ENCODE measurements at places on chromosomes 1 and 21. TPM values are rescaled to one million over a fixed set of nuclear protein-coding genes. Genes with fewer than 3 reads are reported as not detected.

ATP6V1G3 gene
- total RNA-seq, result not detected

DNA sequence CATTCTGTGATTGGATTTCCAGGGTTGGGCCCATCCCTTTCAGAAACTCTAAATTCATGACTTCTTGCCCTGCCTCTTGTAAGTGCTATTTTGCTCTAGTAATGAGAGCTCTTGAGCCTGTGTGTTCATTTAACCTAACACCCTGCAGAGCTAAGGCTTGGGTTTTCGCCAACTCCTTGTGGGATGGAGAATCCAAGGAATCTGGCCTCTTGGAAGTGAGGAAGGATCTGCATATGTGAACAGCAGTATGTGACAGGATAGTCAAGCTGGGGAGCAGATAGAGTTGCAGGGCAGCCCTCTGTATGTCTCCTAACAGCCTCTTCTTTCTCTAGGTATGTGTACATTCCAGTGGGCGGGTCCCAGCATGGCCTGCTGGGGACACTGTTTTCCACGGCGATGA lies 258.9 kb downstream of the HHAT start:
- DNase-seq, result no peak

GRCh38 chr1:184050636-184051035 lies 894 bp upstream of the TSEN15 start:
- DNase-seq, result no peak

- DNase-seq, result peak; percentile 15
These were observed 102.0 kb upstream of the RUNX3 start for GRCh38 chr1:25031966-25032667.

- no peak for DNase-seq
These were observed 97.3 kb downstream of the SUSD4 start for GRCh38 chr1:223266632-223267172.

Measured in spinal cord (tissue), 10 donors.